Activated CD4-positive, alpha-beta T cell treated with anti-CD3 and anti-CD28 coated beads, Interleukin-10, Interleukin-2, amounts not matched to agents 100 ng/mL and 50 ng/mL, durations not matched to agents 16 hours and 8 hours (primary cell): ENCODE measurements at places on chromosomes 2 and 18.

DNA sequence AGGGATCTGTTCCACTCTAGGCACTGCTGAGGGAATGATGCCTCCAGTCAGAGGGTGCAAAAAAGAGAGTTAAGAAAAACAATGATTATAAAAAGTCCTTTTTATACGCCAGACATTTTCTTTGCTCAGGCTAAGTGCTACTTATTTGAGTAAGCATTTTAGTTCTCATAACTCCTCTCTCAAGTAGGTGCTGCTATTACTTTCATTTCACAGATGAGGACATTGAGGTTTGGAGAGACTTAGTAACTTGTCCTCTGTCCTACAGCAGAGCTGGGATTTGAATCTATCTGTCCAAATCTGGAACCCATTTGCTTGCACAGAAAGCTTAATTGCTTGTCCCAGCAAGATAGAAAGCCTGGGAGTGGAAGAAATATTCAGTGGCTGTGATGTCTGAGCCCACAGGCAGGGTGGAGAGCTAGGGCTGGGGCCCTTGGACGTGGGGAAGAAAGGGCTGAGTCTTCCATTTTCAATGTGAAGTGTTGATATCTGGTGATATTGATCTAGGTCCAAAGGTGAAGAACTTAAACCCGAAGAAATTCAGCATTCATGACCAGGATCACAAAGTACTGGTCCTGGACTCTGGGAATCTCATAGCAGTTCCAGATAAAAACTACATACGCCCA, 5.8 kb downstream of the IL37 start:
- DNase-seq, result peak; percentile 61

GRCh38 chr2:168118733-168119514, 128.5 kb downstream of the STK39 start:
- peak; percentile 78 for DNase-seq

DNA sequence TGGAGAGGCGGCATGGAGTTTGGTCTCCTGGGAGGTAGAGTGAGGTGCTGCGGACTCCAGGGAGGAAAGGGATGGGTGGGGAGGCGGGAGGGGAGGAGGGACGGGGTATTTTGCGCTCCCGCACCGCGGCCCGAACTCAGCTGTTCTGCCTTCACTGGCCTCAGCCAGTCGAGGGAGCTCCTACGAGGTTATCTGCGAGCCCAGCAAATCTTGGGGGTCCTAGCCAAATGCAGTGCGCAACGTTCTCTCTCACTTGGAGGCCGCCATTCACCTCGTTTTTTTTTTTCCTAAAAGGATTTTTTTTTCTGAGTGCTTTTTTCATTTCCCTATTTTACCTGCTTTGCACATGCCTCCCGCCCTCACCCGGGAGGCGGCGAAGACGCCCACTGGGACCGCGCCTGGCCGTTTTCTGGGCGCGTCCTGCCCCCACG, 877 bp upstream of the BCL2L11 start:
- DNase-seq, result no peak

DNA sequence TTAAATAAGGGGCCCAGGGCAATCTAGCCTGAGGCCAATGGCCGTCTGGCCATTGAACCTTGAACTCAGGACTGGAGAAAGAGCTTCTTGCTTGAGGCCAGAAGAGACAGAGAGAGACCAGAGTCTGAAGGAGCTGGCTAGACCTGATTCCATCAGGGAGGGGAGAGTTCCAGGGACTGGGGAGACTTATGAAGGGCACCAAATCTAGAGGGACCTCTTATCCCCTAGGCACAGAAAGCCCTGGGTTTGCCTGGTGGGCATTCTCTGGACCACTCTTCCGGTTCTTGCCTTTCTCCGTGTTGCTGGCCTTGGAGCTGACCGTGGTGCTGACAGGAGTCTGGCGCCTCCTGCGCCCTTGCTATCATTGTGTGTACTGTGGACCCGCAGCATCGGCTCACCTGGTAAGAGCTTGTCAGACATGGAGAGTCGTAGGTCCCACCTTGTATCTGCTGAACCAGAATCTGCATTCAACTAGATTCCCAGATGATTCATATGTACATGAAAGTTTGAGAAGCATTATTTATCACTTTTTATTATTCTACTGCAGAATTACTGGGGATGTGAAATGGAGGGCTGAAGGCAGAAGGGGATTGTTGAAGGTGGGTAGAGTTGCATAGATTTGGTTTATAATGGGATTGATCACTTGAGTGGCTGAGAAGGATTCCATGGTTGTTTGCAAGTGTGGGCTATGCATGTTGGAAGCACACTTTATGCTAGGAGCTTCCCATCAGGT, 4.3 kb upstream of the TRPM8 start:
- DNase-seq, result peak; percentile 23

DNA sequence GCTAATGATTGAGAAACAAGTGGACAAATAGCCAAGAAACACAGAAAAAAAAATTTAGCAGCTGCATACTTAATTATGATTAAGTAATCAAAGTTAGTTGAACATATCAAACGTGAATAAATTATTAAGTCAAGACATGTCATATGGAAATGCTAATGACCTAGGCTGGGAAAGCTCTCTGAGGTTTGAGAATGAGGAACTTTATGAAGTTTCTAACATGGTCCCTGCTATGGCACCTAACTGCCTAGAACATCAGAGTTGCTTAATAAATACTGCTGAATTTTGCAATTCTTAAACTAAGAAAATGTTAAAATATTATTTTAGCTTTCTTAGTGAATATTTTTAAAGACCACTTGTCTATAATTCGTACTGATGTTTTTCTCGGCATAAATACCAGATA, 99.8 kb downstream of the AFF3 start:
- DNase-seq, result no peak

- peak; percentile 2 for DNase-seq
These were observed 160.5 kb upstream of the STK17B start for GRCh38 chr2:196331851-196332250.

- DNase-seq, result no peak
These were observed 183.3 kb downstream of the ASXL3 start for GRCh38 chr18:33761363-33761762.

GRCh38 chr2:196205011-196205766, 33.8 kb upstream of the STK17B start:
- DNase-seq, result no peak

- no peak for DNase-seq
These were observed 60.0 kb upstream of the OTOF start for GRCh38 chr2:26537826-26538475.

DNA sequence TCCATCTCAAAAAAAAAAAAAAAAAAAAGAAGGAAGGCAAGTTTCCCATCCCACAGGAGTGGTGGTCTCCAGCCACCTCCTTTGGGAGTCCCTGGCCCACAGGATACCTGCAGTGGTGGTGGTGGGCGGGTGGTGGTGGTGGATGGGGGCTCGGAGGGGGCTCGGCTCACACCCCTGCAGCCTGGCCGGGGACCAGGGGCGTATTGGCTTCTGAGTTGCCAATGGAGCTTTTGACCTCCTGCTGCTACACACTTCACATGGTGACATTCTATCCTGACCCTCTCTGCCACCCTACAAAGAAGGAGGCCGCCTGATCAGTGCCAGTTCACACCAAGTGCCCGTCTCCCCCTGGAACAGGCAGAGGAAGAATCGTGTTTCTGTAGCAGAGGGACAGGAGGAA, 119.6 kb downstream of the NFATC1 start:
- no peak for DNase-seq

GRCh38 chr2:25545899-25546298, 127.5 kb downstream of the DTNB start:
- DNase-seq, result no peak

GRCh38 chr2:165697748-165698443, 96.2 kb downstream of the GALNT3 start:
- DNase-seq, result no peak

DNA sequence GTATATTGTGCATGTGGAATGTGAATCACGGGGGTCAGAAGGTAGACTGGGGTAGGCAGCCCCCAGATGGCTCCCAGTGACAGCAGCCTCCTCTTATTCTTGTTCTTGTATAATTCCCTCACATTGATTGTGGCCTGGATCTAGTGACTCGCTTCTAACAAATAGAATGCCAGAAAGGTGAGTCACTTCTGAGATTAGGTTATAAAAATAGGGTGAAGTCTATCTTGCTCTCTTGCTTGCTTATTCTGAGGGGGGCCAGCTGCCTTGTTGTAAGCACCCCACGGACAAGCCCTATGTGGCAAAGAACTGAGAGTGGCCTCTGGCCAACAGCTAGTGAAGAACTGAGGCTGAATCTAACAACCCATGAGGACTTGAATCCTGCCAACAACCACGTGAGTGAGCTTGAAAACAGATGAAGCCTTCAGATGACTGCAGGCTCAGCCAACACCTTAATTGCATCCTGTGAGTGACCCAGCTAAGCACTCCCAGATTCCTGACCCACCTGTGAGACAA, 15.6 kb upstream of the RMND5A start:
- no peak for DNase-seq

GRCh38 chr2:23901966-23902846, 24.7 kb downstream of the ATAD2B start:
- no peak for DNase-seq

GRCh38 chr2:84865181-84865783, 15.6 kb downstream of the TRABD2A start:
- DNase-seq, result peak; percentile 60

- no peak for DNase-seq
These were observed 100.1 kb upstream of the MAP4K4 start for GRCh38 chr2:101597347-101597944.

- DNase-seq, result no peak
These were observed 25.3 kb upstream of the BCL2L11 start for GRCh38 chr2:111095434-111095833.

DNA sequence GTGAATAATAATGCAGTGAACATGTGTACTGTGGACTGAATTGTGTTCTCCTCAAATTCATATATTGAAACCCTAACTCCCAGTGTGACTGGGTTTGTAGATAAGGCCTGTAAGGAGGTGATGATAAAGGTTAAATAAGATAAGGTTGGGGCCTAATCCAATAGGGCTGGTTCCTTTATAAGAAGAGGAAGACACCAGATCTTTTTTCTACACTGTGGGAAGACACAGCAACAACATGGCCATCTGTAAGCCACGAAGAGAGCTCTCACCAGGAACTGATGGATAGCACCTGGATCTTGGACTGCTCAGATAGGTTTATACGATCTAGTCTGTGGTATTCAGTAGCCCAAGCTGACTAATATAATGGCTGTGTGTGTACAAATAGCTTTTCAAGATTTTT, 66.8 kb downstream of the BMPR2 start:
- no peak for DNase-seq

- no peak for DNase-seq
These were observed 114.8 kb upstream of the PKDCC start for GRCh38 chr2:41933046-41933420.

GRCh38 chr2:160984426-160985077, 175.7 kb upstream of the TANK start:
- no peak for DNase-seq

DNA sequence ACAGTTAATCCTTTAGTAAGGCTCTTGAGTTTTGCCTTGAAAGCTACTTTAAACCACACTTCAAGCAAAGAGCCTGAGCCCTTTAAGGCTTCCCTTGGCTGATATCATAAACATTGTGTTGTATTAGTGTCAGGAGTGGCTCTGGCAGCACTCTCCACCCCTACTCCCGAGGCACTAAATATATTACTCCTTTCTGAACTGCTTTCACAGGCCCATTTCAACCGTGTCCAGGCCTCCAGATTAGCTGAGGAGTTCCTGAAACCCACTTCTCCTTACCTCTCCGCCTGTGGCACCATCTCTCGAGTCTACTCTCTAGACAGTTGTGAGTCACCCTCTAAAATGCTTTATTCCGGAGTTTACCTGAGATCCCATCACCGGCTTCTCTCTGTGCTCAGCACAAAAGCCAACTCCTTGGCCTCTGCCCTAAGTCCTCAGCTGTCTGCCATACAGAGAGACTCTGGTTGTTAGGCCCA, 14.4 kb upstream of the STON1 start:
- no peak for DNase-seq

DNA sequence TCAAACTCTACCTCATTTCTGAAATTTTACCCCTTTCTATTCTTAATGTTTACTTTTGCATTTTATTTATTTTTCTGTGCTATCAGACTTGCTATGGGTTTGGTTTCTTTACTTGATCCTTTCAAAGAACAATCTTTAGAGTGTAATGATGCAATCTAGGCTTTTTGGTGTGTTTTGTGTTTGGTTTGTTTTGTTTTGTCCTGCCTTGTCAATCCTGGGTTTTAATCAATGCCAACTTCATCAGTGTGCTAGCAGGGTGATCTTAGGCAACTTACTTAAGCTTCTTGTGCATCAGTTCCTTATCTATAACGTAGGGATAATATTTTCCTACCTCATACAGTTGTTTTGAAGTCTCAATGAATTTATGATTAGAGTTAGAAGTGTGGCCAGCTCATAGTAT, 350.4 kb downstream of the NR4A2 start:
- no peak for DNase-seq

DNA sequence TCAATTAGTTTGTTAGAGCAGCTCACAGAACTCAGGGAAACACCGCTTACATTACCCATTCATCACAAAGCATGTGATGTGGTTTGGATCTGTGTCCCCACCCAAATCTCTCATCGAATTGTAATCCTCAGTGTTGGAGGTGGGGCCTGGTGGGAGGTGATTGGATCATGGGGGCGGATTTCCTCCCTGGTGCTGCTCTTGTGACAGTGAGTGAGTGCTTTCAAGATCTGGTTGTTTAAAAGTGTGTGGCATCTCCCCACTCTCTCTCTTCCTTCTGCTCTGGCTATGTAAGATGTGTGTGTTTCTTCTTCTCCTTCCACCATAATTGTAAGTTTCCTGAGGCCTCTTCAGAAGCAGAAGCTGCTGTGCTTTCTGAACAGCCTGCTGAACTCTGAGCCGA, 63.5 kb upstream of the AGPS start:
- no peak for DNase-seq

DNA sequence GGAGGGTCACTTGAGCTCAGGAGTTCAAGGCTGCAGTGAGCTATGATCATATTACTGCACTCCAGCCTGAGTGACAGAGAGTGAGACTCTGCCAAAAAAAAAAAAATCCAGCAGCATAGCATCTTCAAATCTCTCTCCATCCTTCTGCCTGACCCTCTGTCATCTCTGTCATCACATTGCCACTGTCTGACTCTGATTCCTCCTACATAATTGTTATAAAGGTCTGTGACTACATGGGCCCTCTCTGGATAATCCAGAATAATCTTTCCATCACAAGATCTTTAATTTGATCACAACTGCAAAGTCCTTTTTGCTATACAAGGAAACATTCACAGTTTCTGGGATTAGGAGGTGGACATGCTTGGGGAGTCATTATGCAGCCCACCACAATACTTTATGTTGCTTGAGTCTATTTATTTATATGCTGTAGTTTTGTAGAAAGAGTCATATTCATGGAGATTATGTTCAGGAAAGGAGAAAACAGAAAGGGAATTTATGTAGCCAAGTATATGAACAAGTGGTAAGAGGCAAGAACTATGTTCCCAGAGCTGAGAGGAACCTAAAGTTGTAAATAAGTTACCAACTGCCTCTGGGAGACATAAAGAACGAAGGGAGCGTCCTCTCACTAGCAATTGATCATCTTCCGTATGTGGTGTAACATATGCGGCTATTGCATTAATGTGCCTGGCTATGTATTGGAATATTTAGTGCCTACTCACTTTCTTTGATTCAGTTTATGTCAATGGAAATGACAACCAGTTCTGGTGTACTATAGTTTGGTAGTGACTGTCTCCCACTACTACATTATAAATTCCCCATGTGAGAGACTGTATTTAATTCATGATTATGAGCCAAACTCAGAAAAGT, 21.5 kb downstream of the RND3 start:
- no peak for DNase-seq
